ENCODE measurements at places on chromosomes 7 and 10.

- no peak for DNase-seq
These were observed 26.1 kb upstream of the TRIL start for GRCh38 chr7:28984217-28984616.

DNA sequence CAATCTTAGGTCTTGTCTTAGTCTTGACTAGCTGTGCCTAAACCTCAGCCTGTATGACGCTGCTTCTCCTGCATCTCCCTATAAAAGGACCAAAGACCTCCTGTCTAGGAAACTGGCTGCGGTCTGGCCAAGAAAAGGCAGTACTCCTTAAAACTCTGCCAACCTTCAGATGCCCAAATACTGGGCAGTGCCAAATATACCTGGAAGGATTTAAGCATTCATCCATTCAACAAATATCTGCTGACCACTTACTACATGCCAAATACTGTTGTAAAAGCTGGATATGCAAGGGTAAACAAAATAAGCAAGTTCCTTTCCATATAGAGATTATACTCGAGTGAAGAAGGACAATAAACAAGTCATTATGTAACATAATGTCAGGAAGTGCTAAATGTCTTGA lies 135.8 kb downstream of the HBP1 start:
- no peak for DNase-seq

- DNase-seq: no peak
These were observed 281.5 kb downstream of the ARL4A start for GRCh38 chr7:12968836-12969422.

GRCh38 chr10:124243702-124244121 lies 150.3 kb upstream of the CHST15 start:
- no peak for DNase-seq

DNA sequence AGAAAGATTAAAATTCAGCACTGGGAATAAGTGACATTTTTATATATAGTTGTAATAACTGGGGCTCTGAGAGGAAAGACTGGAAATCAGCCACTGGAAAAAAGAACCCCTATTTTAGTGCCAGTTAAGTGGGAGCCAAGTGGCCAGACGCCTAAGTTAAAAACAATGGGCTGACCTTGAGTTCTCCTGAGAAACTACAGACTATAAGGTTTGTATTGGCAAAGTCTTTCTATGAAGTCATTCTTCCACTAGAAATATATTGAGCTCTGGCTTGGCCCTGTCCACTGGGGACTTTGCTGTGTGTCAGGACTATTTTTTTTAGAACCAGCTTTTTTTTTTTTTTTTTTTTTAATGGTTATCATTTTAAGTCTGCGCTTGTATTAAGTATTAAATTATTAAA lies 210.6 kb upstream of the FZD8 start:
- DNase-seq: no peak

- DNase-seq: no peak
These were observed 73.6 kb downstream of the PODXL start for GRCh38 chr7:131482800-131483199.

GRCh38 chr10:37803269-37803668 lies 54.1 kb downstream of the ZNF248 start:
- DNase-seq: no peak

- DNase-seq: no peak
These were observed 238.3 kb upstream of the NFE2L3 start for GRCh38 chr7:25913598-25914224.

Data from CD4-positive, CD25-positive, alpha-beta regulatory T cell (primary cell).